ENCODE measurements at places on chromosomes 6 and 20.

DNA sequence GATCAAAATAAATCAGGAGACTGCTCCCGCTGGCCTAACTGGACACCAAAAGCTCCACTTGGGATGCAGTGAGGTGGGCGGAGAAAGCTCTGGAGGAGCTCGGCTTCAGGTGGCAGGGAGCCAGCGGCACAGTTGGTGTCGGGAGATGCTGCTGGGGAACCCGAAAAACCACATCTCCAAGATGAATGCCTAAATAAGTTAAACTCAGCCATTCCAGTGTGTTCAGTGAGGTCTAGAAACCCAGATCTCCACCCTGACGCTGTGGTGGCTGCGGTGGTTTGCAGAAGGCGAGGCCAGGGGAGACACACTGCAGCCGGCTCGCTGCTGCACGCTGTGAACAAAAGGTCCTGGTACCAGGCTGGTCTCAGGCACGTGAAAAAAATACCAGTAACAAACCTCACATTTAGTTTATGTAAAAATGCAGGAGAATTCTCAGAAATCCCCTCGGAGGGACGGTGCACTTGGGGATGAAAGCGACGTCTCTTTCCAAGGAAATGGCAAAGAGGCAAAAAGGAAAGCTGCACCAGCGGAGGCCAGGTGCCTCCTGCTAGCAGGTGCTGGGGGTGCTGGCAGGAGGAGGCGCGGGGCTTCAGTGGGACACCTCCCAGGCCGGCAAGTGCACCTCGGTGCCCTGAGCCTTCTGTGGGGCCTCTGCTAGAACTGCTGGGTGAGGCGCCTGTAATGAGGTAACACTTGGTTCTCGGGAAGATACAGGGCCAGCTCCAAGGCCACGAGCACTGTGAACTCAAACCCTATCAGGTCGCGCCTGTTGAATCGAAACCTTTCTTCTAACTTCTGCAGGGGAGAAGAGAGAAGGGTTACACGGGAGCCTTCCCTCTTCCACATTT lies 3.6 kb downstream of the RPS21 start:
- no peak for DNase-seq

DNA sequence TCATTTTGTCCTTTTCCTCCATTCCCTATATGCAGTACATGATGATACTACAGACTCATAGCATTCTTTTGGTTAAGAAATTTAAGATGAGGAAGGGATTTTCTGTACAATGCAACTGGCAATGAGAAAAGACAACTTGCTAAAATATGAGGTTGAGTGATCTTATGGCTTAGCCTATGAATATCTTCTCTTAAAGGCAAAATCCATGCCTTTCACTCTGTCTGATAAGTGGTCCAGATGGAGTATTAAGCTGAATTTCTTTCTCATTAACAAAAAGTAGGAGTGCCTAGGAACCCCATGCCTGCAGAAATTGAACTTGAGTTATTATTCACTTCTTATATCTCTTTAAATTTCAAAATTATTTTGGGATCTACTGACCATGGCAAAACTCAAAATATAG lies 135.3 kb downstream of the GRIK2 start:
- DNase-seq = no peak

GRCh38 chr6:29035951-29036350 lies 9.0 kb downstream of the OR2W1 start:
- no peak for DNase-seq

DNA sequence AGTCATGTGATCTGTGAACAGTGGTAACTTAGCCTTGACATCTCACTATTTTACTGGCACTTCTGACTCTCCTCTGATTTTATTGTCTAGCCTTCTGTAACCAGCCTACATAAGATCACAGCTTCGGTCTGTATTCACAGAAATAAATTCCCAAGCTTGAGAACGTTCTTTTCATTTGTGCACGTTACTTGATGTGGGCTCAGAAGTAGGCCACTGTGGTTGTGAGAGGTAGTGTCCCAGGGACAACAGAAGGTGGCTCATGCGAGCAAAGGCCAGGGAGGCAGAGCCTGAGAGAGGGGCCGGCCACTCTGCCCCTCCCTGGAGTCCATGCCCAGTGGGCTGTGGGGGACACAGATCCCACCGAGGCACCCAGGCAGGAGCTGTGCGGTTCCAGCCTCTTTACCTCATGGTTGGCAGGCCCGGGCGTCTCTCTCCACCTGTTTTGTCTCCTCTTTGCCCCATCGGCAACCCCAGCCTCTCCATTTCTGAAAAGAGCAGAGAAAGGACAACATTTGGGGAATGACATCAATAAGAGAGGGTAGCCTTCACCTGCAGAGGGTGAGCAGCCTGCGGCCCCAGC lies 207.5 kb upstream of the CST7 start:
- DNase-seq = no peak

DNA sequence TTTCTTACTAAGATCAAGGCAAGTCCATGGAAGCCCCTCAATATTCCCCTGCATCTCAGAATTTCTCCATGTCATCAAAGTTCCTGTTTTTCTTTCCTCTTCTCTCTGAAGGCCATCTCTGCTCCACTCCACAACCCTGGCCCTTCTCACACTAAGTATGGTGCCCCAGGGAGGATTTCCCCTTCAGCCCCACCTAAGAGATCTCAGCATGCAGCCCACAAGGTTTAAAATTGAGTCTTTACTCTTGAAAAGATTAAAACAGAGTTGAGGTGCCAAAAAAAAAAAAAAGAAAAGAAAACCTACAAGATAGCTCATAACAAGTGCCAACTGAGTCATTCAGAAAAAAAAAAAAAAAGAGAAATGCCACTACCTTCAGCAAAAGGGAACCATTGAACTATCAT lies 36.5 kb upstream of the TNFAIP3 start:
- no peak for DNase-seq

DNA sequence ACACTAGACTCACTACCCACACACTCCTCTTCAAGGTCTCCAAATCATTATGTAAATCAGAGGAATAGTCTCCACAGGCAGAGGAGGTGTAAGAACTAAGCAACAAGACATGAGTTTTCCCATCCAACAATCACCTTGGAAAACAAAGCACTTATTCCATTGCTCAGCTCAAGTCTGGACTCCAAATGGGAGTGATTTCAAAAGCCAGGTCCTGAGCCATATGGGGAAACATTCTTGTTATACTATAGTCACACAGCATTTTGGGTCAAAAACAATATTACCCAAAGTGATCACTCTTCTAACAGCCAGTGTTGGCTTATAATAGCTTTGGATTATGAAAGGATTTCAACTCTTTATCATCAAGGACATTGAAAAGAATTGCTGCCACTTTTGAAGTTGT lies 3.6 kb upstream of the PRPH2 start:
- DNase-seq = no peak

GRCh38 chr20:54726687-54727300 lies 251.4 kb downstream of the DOK5 start:
- no peak for DNase-seq

DNA sequence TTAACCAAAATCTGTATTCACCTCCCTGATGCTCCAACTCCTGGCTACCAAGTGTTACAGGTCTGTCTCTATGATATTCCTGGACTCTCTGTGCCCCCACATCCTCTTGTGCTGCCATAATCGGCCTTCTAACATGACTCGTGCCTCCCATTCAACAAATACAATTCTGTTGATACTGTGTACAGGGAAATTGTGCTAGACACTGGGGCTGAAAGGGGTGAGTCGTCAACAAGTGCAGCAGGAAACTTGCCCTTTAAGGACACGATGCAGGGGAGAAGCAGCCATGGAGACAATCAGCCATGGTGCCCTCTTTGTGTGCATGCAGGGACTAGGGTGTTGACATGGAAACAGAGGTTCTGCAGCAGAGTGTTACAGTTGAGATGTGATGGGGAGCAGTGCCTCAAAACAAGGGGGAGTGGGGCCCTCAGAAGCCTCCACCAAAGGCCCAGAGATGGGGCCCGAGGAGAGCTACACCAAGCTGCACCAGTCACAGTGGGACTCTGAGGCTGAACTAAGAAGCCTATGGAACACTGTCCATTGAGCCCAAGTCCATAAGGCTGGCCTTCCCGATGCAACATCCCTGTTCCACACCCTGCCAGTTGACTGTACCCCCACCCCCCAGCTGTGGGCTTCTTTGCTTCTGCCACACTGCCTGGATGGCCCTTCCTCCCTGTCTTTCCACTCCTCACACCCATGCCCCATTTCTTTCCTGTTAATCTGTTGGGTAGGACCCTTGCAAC lies 3.1 kb downstream of the PCED1A start:
- no peak for DNase-seq

- no peak for DNase-seq
Observed at GRCh38 chr6:27267857-27268434, 20.4 kb downstream of the PRSS16 start.

DNA sequence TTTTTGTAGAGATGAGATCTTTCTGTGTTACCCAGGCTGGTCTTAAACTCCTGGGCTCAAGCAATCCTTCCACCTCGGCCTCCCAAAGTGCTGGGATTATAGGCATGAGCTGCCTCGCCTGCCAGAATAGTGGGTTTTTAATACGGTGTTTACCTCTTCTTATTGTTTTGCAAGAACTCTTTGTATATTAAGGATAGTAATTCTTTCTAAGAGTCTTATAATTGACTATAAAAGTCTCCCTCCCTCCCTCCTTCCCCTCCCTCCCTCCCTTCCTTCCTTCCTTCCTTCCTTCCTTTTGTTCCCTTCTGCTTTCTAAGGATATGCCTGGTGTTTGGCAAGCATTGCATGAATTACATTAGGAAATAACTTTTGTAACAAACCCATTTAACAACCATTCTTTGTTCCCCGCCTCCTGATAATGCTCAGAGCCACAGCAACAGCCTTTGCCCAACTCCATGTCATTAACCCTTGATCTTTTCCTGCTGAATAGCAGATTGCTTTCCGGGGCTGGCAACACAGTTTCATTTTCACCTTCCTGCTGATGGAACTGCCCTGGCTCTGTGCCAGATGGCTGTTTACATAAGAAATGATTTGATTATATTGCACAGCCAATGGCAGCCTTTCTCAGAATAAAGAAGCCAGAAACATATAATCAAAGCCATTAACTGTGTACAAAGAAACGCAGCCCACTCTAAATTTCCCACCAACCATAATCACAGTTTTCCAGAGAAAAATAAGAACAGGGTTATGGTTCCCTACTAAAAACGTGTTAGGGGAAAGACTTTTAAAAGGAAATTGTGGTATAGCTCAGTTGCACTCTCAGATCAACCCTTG lies 143.7 kb upstream of the PTPN1 start:
- DNase-seq = no peak

DNA sequence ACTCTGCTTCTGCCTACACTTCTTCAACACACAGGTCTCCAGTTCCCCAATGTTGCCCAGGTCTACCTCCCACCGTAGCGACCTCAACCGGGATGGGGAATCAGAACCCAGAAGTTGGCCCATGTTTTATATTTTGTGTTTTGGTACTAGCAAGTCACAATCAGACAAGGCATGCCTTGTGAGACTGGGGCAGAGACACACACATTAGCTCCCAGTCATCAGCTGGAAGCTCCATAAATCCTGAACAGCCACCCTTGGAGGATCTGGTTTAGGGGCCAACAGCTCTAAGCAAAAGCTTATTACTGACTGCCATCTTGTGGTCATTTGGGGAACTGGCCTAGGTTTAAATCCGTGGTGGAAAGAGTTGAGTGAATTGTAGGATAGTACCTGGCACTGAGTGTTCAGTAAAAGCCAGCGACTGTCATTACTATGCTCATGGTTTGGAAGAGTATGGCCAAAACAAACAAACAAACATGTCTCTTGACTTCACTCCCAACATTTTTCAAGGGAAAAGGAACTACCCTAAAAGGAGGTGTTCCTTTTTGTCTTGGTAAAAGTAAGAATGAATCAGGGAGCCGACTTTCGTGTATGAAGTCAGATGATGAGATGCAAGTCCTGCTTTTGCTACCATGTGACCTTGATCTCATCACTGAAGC lies 40.5 kb downstream of the PIM1 start:
- DNase-seq = no peak

GRCh38 chr6:105566503-105566902 lies 163.6 kb upstream of the PREP start:
- no peak for DNase-seq

DNA sequence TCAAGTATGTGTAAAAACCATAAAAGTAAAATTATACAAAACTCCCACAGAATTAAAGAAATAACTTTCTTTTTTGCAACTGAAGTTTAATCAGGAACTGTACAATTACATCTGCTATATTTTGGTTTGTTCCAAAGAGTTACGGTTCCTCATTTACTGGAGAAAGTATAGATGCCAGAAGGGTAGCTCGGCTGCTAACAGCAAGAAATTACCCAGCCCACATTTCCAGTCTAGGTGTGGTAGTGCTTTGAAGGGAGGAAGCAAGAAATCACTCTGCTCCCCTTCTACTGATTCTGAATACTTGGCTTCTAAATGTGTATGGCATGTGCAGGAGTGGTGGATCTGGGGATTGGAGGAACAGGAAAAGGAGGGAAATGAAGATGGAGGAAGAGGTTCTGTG lies 441.3 kb downstream of the CDC5L start:
- no peak for DNase-seq

GRCh38 chr6:114249522-114249921 lies 93.3 kb downstream of the HS3ST5 start:
- DNase-seq = no peak

- DNase-seq = no peak
Observed at GRCh38 chr6:127855542-127856159, 45.2 kb downstream of the THEMIS start.

DNA sequence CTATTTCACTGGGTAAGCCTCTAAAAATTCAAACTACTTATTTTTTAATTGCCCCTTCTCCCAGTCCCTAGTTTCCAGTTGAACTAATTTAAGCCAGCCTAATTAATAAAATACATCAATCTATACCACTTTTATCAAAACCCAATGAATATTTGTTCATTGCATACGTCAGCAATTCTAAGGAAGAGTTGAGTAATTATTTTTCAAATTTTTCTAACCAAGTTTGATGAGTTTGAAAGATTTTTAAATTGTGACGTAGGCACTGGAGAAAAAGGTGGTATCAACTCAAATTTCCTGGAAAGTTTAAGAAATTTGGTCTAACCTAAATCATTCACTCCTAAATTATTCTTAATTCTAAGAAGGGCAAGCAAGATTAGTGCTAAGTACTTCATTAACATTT lies 35.7 kb downstream of the COL21A1 start:
- no peak for DNase-seq

DNA sequence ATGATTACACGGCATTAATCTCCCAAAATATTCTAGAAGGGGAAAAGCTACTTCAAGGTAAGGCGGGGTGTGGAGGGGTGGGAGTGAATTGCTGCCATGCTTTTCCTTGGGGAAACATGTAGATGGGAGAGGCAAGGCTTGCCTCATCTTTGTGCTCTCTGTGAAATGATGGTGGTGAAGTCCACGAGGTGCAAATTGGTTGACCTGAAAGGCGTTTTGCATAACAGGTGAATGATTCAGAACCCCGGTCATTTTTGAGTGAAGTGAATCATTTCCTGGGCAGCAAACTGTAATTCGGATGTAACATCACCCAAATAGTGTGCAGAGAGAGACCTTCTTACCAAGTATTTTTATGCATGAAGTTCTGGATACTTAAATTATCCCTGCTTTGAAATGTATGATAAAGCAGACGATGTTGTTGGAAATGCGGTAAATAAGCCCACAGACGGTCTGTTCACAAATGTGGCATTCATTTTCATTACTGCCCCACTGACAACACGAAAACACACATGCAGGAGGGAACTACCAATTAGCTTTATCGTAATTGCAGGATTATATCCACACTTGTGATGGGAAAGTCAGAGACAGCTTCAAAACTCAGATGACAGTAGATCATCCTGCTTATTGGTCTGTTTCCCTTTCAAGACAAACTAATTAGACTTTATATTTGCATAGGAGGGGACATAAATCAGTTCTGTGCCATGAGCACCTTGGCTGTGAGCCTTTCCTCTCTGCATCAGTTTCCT lies 3.0 kb downstream of the CDH4 start:
- no peak for DNase-seq

All from esophagus squamous epithelium (tissue), 5 donors.